Amniotic epithelial cell (primary cell): ENCODE measurements at places on chromosomes 16 and 17.

- no peak for DNase-seq
These were observed 26.8 kb upstream of the DLX3 start for GRCh38 chr17:50021681-50022370.

GRCh38 chr17:42287305-42287976 is 857 bp upstream of the STAT5A start:
- DNase-seq = peak; percentile 15

GRCh38 chr16:86061721-86062120 is 162.8 kb downstream of the IRF8 start:
- DNase-seq = no peak

DNA sequence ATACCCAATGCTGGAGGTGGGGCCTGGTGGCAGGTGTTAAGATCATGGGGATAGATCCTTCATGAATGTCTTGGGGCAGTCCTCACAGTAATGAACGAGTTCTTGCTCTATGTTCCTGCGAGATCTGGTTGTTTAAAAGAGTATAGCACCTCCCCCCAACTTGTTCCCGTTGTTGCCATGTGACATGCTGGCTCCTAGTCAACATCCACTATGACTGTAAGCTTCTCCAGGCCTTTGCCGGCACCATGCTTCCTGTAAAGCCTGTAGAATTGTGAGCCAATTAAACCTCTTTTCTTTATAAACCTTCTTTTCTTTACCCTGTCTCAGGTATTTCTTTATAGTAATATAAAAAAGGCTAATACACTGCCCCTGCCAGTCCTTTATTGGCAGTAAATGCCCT is 33.3 kb downstream of the RANBP10 start:
- DNase-seq = no peak

GRCh38 chr17:74210191-74211140 is 2.9 kb upstream of the TTYH2 start:
- peak; percentile 60 for DNase-seq

- peak; percentile 71 for DNase-seq
These were observed 20.1 kb downstream of the MINK1 start for GRCh38 chr17:4853208-4853671.

- peak; percentile 59 for DNase-seq
These were observed 124.8 kb downstream of the STXBP4 start for GRCh38 chr17:55093353-55093752.

- DNase-seq = peak; percentile 100
These were observed at the start of gene FBRS for GRCh38 chr16:30657866-30658730. FBRS (plus strand) TSS chr16:30658431; CDS start chr16:30659519, 1,088 bp downstream.
